ENCODE measurements at places on chromosomes 11 and 22.

DNA sequence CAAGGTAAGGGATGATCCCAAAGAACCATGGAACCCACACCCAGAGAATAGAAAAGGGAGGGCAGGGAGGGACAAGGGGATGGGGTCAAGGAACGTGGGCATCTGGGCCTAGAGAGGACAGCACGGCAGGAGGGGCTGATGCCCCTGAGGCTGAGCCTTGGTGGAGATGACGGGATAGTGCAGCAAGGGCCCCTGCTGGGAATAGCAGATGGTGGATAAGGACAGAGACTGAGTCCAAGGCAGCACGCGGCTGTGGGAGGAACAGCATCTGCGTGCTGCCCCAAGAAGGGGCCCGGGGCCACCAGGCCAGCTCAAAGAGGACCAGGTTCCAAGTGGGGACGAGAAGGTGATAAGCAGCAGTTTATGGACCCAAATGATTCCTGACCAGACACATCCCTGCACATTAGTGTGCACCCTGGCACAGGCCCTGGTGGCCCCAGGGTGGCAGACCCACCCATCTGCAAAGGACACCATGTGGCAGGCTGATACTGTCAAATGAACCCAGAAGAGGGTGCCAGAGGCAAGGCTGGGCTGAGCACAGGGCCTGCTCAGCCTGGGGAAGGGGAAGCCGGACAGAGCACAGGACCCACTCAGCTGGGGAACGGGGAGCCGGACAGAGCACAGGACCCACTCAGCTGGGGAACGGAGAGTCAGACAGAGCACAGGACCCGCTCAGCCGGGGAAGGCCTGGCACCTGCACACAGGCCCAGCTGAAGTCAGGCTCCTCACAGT lies 12.8 kb upstream of the TESMIN start:
- DNase-seq = no peak

GRCh38 chr22:39663751-39664150 lies 93.2 kb downstream of the CACNA1I start:
- DNase-seq = peak; percentile 45

- DNase-seq = no peak
Observed at GRCh38 chr11:115564851-115565250, 60.6 kb upstream of the CADM1 start.

DNA sequence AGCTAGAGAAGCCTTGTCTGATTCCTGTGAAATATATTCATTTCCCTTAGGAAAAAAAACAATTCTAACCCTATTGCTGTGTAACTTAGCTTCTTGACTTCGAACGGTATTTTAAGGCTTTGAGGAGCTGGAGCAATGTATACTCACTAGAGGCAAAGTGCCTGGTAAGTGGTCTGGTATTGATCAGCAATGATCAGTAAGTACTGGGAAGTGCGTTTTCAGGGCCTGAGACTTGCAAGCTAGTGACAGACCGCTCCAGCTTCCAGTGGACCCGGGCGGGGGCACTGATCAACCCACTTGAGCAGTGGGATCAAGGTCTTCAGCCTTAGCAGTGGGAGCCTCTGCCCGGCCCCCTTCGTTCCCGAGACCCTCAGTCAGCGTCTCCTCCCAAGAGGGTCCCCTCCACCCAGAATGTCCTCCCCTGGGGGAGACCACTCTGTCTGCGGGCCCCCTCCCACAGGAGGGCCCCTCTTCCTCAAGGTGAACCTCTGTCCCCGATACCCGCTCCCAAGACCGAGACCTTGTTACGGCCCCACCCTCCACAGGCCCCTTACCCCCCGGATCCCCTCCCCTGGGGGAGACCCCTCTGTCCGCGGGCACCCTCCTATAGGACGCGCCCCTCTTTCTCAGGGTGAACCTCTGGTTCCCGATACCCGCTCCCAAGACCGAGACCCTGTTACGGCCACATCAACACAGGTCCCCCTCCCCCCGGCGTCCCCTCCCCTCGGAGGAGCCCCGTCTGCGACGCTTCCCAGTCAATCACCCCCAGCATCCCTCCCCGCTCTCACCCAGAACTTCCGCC lies 452 bp upstream of the ATXN10 start:
- DNase-seq = no peak

All from stomach (tissue), 19 donors.